Activated B cell treated with CpG ODN at 0.5 μM for 24 hours (primary cell): ENCODE measurements at places on chromosomes 13 and 19. TPM values are rescaled to one million over a fixed set of nuclear protein-coding genes. Genes with fewer than 3 reads are reported as not detected.
A peak's percentile ranks its signal among the peaks of the same experiment; 100 is the strongest.

- H3K27ac ChIP-seq: no peak overlapping the region
- H3K36me3 ChIP-seq: no peaks in the 10 kb centered on the region
- no peaks in the 10 kb centered on the region for H3K4me1 ChIP-seq
Measured at GRCh38 chr13:76300688-76301087, 585.5 kb downstream of the KCTD12 start.

GRCh38 chr19:2507109-2507508 is 31.2 kb downstream of the GADD45B start:
- peaks cover 39% of the 10 kb centered on the region for H3K4me1 ChIP-seq
- no peaks in the 10 kb centered on the region for H3K27me3 ChIP-seq
- peak overlapping the region; percentile 50 for H3K27ac ChIP-seq
- peaks cover 4% of the 10 kb centered on the region for H3K36me3 ChIP-seq

GRCh38 chr13:23632048-23632582 is 61.9 kb downstream of the TNFRSF19 start:
- H3K4me1 ChIP-seq: no peaks in the 10 kb centered on the region
- H3K36me3 ChIP-seq: no peaks in the 10 kb centered on the region
- no peak overlapping the region for H3K27ac ChIP-seq

ZNF835 gene
- total RNA-seq: 5.5 and 5.7 TPM in 2 replicates

DNA sequence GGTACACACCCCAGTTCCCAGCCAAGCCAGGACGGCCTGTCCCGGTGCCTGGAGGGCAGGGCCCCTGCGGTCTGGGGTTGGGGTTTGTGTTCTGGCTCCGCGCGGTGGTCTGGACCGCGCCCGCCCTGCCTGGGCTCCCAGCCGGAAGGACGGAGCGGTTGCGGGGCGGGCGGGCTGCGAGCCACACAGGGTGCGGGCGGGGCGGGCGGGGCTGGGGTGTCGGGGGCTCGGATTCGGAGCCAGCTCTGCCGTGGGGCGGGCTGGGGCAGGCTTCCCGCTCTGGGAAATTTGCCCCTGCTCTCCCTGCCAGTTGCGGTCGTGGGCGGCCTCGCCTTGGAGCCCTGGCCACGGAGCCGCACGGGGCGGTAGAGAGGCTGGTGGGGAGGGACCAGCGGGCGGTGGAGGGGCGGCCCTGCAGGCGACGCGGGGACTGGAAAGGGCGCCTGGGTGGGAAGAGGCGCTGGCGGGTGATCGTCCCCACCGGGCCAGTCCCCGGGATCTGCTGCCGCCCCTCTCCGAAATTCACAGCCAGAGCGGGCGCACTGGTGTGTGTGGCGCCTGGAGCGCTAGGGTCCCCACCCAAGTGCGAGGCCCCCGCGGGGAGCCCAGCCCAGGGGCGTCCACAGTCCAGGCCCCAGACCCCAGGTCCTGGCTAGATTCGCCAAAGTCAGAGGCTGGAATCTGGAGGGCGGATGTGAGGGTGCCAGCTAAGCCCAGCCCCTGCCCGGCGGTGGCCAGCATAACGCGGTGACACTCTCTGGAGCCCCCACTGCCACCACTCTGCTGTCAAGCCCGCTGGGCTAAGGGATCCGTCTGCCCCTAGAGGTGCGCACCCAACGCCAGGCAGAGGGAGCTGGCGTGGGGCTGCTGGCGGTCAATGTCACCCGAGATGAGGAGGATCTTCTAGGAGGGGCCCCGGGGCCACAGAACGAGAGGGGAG is 11.0 kb upstream of the ZNF492 start:
- no peaks in the 10 kb centered on the region for H3K36me3 ChIP-seq
- H3K27ac ChIP-seq: no peak overlapping the region
- no peak overlapping the region for H3K4me3 ChIP-seq
- H3K4me1 ChIP-seq: no peaks in the 10 kb centered on the region

LRG1 gene
- total RNA-seq: 0.42 and 2.0 TPM in 2 replicates

DNA sequence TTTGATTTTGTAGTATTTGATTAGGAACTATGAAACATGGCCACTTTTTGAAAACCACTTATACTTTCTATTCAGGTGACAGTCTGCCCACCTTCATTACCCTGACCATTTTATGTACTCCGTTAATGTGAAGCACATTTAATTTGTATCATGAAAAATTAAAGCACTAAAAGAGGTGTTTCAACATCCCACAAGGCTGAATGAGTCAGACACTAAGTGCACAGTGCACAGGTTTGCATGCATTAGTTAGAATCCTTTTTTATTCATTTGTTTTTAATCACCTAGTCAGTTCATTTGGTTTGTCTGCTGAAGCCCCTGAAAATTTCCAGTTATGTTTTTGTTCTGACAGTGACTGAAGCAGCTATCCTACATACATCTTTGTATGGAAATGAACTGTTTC is 271.0 kb downstream of the SLITRK5 start:
- H3K27me3 ChIP-seq: no peaks in the 10 kb centered on the region
- DNase-seq: no peak
- no peaks in the 10 kb centered on the region for H3K36me3 ChIP-seq
- H3K4me1 ChIP-seq: no peaks in the 10 kb centered on the region

GRCh38 chr19:33941133-33941532 is 144.5 kb downstream of the KCTD15 start:
- H3K4me3 ChIP-seq: no peak overlapping the region
- no peak for DNase-seq
- no peak overlapping the region for H3K27ac ChIP-seq
- H3K27me3 ChIP-seq: no peaks in the 10 kb centered on the region

GRCh38 chr19:55259540-55260210 is 858 bp upstream of the PPP6R1 start:
- peaks cover 45% of the 10 kb centered on the region for H3K4me1 ChIP-seq
- no peak for DNase-seq
- H3K27me3 ChIP-seq: no peaks in the 10 kb centered on the region
- peak overlapping the region; percentile 96 for H3K27ac ChIP-seq

AXL gene
- total RNA-seq: not detected in 2 replicates

ZNF471 gene
- total RNA-seq: 1.8 and 2.1 TPM in 2 replicates

DNA sequence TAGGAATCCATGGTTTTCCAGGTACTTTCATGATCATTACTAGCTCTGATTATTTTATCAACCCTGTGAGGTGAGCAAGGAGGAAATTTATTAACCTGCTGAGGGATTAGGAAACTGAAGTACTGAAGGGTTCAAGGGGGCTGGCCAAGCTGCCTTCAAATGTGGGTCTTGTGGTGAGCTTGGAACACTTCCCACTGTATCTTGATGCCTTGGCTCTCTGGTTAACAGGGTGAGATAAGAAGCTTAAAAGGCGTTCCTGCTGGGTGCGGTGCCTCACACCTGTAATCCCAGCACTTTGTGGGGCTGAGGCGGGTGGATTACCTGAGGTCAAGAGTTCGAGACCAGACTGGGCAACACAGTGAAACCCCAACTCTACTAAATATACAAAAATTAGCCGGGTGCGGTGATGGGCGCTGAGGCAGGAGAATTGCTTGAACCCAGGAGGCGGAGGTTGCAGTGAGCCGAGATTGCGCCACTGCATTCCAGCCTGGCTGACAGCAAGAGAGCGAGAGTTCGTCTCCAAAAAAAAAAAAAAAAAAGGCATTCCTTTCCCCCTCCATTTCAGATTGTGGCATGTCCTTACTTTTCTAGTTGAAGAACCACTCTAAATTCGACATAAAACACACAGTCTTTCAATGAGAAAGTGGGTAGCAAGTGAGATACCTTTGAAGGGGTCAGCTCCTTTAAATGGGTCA is 70.2 kb downstream of the KLF2 start:
- no peak overlapping the region for H3K4me3 ChIP-seq
- no peak for DNase-seq
- H3K36me3 ChIP-seq: peaks cover 65% of the 10 kb centered on the region
- H3K27me3 ChIP-seq: no peaks in the 10 kb centered on the region

GRCh38 chr13:109840201-109840892 is 54.0 kb upstream of the IRS2 start:
- no peaks in the 10 kb centered on the region for H3K4me1 ChIP-seq
- no peak for DNase-seq
- no peak overlapping the region for H3K4me3 ChIP-seq
- no peak overlapping the region for H3K27ac ChIP-seq

ZNF699 gene
- total RNA-seq: 10.3 and 11.7 TPM in 2 replicates

- no peaks in the 10 kb centered on the region for H3K27me3 ChIP-seq
- no peaks in the 10 kb centered on the region for H3K4me1 ChIP-seq
- H3K36me3 ChIP-seq: no peaks in the 10 kb centered on the region
Measured at GRCh38 chr13:79860791-79861190, 379.8 kb downstream of the NDFIP2 start.
